IMR-90 (cell line): ENCODE measurements at places on chromosomes 2 and 18. TPM values are rescaled to one million over a fixed set of nuclear protein-coding genes. Genes with fewer than 3 reads are reported as not detected.

Gene OSGEPL1
- 6.8 and 8.3 TPM in 2 replicates for total RNA-seq

Gene LYG2
- not detected in 2 replicates for total RNA-seq

Gene PLA2R1
- 0.28 and 0.54 TPM in 2 replicates for total RNA-seq

Gene DOK6
- total RNA-seq: 2.7 and 3.9 TPM in 2 replicates

Gene DSG4
- total RNA-seq: not detected in 2 replicates

Gene CDH2
- total RNA-seq: 105 and 111 TPM in 2 replicates

Gene KCNS3
- total RNA-seq: 4.3 and 5.3 TPM in 2 replicates

Gene MATN3
- total RNA-seq: 0.90 and 1.1 TPM in 2 replicates

GRCh38 chr2:230202430-230203109 is 17.2 kb downstream of the SP110 start:
- H3K27me3 ChIP-seq: no peaks in the 10 kb centered on the region
- H3K36me3 ChIP-seq: peaks cover 17% of the 10 kb centered on the region
- no peak overlapping the region for H3K27ac ChIP-seq
- H3K4me3 ChIP-seq: no peak overlapping the region
- DNase-seq: no peak
- no peaks in the 10 kb centered on the region for H3K4me1 ChIP-seq

- peak; percentile 60 for DNase-seq
- no peak overlapping the region for H3K27ac ChIP-seq
- no peaks in the 10 kb centered on the region for H3K27me3 ChIP-seq
- no peaks in the 10 kb centered on the region for H3K4me1 ChIP-seq
- no peaks in the 10 kb centered on the region for H3K36me3 ChIP-seq
Observed at GRCh38 chr2:146661473-146662096, 1183.2 kb upstream of the ACVR2A start.

- H3K4me1 ChIP-seq: no peaks in the 10 kb centered on the region
- no peak for DNase-seq
Observed at GRCh38 chr2:186959486-186959885, 110.5 kb upstream of the ZSWIM2 start.

GRCh38 chr2:100422320-100423055 is 5.0 kb upstream of the CHST10 start:
- no peaks in the 10 kb centered on the region for H3K4me1 ChIP-seq
- H3K36me3 ChIP-seq: no peaks in the 10 kb centered on the region
- H3K27ac ChIP-seq: no peak overlapping the region
- no peak overlapping the region for H3K4me3 ChIP-seq
- H3K27me3 ChIP-seq: peaks cover 21% of the 10 kb centered on the region
- peak; percentile 36 for DNase-seq

- peak; percentile 30 for DNase-seq
- no peaks in the 10 kb centered on the region for H3K27me3 ChIP-seq
- no peak overlapping the region for H3K27ac ChIP-seq
- no peak overlapping the region for H3K4me3 ChIP-seq
Observed at GRCh38 chr2:227853765-227854271, 17.6 kb upstream of the DAW1 start.

DNA sequence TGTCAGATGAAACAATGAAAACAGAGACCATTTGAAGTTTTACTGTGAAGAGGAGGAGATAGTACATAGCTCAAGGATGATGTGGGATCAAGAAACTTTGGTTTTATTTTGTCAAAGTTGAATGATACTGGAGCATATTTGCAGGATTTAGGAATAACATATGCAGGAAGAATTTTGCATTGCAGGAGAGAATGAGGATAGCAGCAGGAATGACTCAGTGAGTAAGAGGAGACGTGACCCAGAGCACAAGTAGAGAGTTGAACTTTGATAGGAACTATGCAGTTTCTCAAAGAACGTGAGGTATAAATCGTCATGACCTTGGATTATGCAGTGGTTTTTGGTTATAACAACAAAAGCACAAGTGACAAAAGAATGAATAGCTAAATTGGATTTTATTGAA is 47.7 kb downstream of the MAPRE2 start:
- no peaks in the 10 kb centered on the region for H3K27me3 ChIP-seq
- no peak overlapping the region for H3K27ac ChIP-seq
- DNase-seq: peak; percentile 41
- H3K36me3 ChIP-seq: no peaks in the 10 kb centered on the region
- 0 out of 2 replicates have a peak, but pooled peaks cover 2% of the 10 kb centered on the region for H3K4me1 ChIP-seq
- H3K4me3 ChIP-seq: no peak overlapping the region

GRCh38 chr18:79697178-79697577 is 17.6 kb downstream of the CTDP1 start:
- H3K27me3 ChIP-seq: no peaks in the 10 kb centered on the region
- H3K36me3 ChIP-seq: peaks cover 41% of the 10 kb centered on the region
- peaks cover 18% of the 10 kb centered on the region for H3K4me1 ChIP-seq
- H3K4me3 ChIP-seq: no peak overlapping the region
- no peak overlapping the region for H3K27ac ChIP-seq
- no peak for DNase-seq

GRCh38 chr2:18369760-18370159 is 190.7 kb downstream of the RDH14 start:
- no peaks in the 10 kb centered on the region for H3K27me3 ChIP-seq
- H3K36me3 ChIP-seq: no peaks in the 10 kb centered on the region
- peaks cover 4% of the 10 kb centered on the region; the same call in 1 of the 2 replicates for H3K4me1 ChIP-seq
- peak; percentile 74 for DNase-seq
- H3K27ac ChIP-seq: no peak overlapping the region
- H3K4me3 ChIP-seq: no peak overlapping the region

- H3K27ac ChIP-seq: no peak overlapping the region
- peak overlapping the region; percentile 53 for H3K4me3 ChIP-seq
- DNase-seq: no peak
- no peaks in the 10 kb centered on the region for H3K36me3 ChIP-seq
Observed at GRCh38 chr2:190627448-190628412, 21.2 kb upstream of the NAB1 start.

- no peak for DNase-seq
- no peak overlapping the region for H3K27ac ChIP-seq
- H3K4me1 ChIP-seq: no peaks in the 10 kb centered on the region
- no peaks in the 10 kb centered on the region for H3K27me3 ChIP-seq
- H3K4me3 ChIP-seq: no peak overlapping the region
- no peaks in the 10 kb centered on the region for H3K36me3 ChIP-seq
Observed at GRCh38 chr2:7691961-7692656, 774.9 kb downstream of the RNF144A start.

- no peaks in the 10 kb centered on the region for H3K36me3 ChIP-seq
- H3K27ac ChIP-seq: no peak overlapping the region
- no peak overlapping the region for H3K4me3 ChIP-seq
- no peak for DNase-seq
- H3K4me1 ChIP-seq: no peaks in the 10 kb centered on the region
Observed at GRCh38 chr2:211203986-211204385, 647.6 kb downstream of the CPS1 start.

DNA sequence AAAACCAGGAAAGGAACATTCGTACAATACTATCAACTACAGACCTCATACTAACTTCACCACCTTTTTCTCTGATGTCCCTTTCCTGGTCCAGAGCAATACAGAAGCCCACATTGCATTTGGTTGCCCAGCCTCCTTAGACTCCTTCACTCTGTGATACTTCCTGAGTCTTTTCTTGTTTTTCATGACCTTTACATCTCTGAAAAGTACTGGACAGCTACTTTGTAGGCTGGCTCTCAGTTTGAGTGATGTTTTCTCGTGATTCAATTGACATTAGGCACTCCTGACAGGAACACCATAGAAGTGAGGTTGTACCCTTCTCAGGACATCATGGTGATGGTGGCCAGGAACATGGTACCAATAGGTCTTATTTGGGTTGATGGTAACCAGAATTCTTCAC is 185.9 kb upstream of the SLC39A10 start:
- H3K4me3 ChIP-seq: no peak overlapping the region
- no peaks in the 10 kb centered on the region for H3K36me3 ChIP-seq
- H3K27me3 ChIP-seq: no peaks in the 10 kb centered on the region
- no peaks in the 10 kb centered on the region for H3K4me1 ChIP-seq
- H3K27ac ChIP-seq: no peak overlapping the region

DNA sequence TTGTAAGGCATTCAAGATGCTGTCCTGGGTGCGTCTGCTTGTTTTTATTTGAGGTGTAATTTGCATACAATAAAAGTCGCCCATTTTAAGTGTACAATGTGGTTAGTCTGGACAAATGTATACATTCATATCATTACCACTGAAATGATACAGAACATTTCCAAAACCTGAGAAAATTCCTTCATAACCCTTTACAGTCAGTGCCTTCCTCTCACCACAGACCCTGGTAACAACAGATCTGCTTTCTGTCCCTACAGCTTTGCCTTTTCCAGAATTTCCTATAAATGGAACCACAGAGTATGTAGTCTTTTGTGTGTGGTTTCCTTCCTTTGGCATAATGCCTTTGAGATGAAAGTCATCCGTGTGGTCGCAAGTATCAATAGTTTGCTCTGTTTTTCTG is 45.8 kb upstream of the NFU1 start:
- no peaks in the 10 kb centered on the region for H3K4me1 ChIP-seq
- no peaks in the 10 kb centered on the region for H3K27me3 ChIP-seq
- no peak overlapping the region for H3K27ac ChIP-seq
- DNase-seq: no peak
- H3K4me3 ChIP-seq: no peak overlapping the region
- H3K36me3 ChIP-seq: peaks cover 21% of the 10 kb centered on the region

- no peak overlapping the region for H3K4me3 ChIP-seq
- H3K4me1 ChIP-seq: no peaks in the 10 kb centered on the region
- H3K27ac ChIP-seq: no peak overlapping the region
- no peaks in the 10 kb centered on the region for H3K36me3 ChIP-seq
- DNase-seq: no peak
- no peaks in the 10 kb centered on the region for H3K27me3 ChIP-seq
Observed at GRCh38 chr18:33670029-33670428, 92.0 kb downstream of the ASXL3 start.

DNA sequence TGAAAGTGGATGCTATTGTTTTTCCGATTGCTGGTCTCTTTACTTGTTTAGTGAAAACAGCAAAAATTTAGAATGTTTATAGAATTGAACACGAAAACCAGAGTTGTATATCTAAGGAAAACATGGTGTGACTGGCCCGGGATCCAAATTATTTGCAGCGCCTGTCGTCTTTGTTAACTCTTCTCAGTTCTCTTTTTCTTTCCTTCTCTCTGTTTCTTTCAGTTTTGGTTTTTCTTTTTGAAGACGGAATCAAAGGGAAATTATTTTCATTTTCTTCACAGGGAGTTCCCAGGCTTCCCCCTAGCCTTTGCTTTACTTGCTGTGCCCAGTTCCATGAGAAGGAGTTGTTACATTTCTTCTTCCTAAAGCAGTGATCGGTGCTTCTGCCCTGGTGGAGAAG is 76.0 kb downstream of the AGAP1 start:
- H3K4me3 ChIP-seq: no peak overlapping the region
- peaks cover 2% of the 10 kb centered on the region; the same call in 1 of the 2 replicates for H3K4me1 ChIP-seq
- no peaks in the 10 kb centered on the region for H3K36me3 ChIP-seq
- no peaks in the 10 kb centered on the region for H3K27me3 ChIP-seq
- H3K27ac ChIP-seq: no peak overlapping the region

GRCh38 chr2:223877721-223878410 is 40.5 kb upstream of the AP1S3 start:
- H3K4me1 ChIP-seq: no peaks in the 10 kb centered on the region
- H3K36me3 ChIP-seq: peaks cover 53% of the 10 kb centered on the region
- no peaks in the 10 kb centered on the region for H3K27me3 ChIP-seq

DNA sequence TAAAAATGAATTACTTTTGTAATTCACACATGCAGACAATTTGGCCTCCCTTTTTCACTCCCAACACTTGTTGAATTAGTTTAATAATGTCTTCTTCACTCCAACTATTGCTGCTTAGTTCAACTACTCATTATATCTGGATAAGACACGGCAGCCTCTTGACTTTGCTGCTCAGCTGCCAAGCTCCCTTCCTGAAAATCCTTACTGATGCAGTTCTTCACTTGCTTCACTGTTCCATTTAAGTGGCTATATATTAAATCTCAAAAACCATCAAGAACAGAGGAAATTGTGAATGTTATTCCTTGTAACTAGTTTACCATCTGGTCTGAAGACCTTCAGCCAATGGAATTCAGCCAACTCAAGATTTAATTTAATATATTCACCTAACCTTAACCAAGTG is 127.1 kb downstream of the NCOA1 start:
- no peak overlapping the region for H3K27ac ChIP-seq
- no peaks in the 10 kb centered on the region for H3K36me3 ChIP-seq
- H3K4me1 ChIP-seq: no peaks in the 10 kb centered on the region
- H3K27me3 ChIP-seq: no peaks in the 10 kb centered on the region
- DNase-seq: no peak

DNA sequence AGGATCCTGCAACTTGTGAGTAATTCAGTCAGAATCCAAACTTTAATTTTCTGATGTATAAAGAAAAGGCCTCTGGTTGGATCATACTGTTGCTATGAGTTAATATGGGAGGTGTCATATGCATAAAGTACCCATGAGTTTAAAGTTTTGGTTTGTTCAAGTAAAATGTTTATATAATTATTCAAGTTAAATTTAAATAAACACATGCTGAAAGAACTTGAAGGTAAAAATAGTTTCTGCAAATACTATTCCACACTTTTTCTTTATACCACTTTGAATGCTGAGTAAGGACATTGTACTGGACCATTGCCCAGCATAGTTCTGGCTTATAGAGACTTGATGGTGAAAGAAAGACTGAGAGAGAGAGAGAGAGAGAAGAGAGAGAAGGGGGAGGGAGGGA is 30.7 kb downstream of the PKP4 start:
- no peaks in the 10 kb centered on the region for H3K27me3 ChIP-seq
- peaks cover 9% of the 10 kb centered on the region for H3K4me1 ChIP-seq

DNA sequence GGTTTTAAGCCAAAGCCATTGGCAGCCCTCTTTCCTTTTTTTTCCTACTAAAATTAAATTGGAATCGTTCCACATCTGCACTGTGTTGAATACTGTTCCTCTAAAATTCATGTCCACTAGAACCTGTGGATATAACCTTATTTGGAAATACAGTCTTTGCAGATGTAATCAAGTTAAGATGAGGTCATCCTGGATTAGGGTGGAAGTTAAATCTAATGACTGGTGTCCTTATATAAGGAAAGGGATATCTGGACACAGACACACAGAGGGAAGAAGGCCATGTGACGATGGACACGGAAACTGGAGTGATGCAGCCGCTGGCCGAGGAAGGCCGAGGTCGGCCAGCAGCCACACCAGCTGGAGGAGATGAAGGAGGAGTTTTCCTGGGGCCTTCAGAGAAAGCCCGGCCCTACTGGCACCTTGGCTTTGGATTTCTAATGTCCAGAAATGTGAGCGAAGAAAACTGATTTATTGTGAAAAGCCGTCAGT is 49.4 kb downstream of the LONRF2 start:
- H3K36me3 ChIP-seq: no peaks in the 10 kb centered on the region
- H3K27me3 ChIP-seq: peaks cover 20% of the 10 kb centered on the region
- no peak overlapping the region for H3K27ac ChIP-seq
- peaks cover 2% of the 10 kb centered on the region; the same call in 1 of the 2 replicates for H3K4me1 ChIP-seq

DNA sequence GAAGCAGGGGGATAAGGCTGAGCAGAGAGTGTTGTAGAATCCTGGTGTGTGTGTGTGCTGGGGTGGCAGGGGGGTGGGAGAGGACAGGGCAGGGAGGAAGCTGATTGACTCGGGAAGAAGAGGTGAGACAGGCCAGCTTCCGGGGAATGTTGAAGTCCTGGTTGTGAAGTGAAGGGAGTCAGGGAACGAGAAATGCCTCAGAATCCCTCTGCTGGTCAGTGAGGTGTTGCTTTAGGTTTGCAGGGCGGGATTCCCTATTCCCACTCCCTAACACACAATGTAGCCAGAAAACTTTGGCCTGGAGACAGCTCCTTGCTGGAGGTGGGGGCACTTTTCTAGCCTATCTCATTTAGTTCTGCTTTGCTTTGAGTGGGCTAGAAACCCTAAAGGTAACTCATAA is 265.1 kb downstream of the HAUS1 start:
- no peaks in the 10 kb centered on the region for H3K4me1 ChIP-seq
- no peak overlapping the region for H3K4me3 ChIP-seq
- no peaks in the 10 kb centered on the region; the same call in none of the 2 replicates for H3K27me3 ChIP-seq
- no peak for DNase-seq
- no peaks in the 10 kb centered on the region for H3K36me3 ChIP-seq
